CD4-positive, alpha-beta T cell treated with Interleukin-6 for 4 hours (primary cell): ENCODE measurements at places on chromosomes 16 and 17.

DNA sequence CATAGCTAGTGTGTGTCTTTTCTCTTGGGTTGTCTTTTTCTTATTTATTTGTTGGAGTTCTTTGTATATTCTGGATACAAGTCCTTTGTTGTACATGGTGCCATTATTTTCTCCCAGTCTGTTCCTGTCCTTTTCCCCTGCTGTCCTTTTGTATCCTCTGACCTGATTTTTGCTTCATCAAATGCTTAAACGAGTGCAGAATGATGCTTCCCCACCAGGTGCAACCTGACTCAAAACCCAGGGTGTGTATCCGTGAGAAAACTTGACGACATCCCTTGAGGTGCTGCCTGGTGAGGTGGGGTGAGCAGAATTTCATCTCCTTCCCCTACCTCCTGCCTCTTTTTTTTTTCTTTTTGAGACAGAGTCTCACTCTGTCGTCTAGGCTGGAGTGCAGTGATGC is 88.6 kb downstream of the NTN1 start:
- DNase-seq: no peak

DNA sequence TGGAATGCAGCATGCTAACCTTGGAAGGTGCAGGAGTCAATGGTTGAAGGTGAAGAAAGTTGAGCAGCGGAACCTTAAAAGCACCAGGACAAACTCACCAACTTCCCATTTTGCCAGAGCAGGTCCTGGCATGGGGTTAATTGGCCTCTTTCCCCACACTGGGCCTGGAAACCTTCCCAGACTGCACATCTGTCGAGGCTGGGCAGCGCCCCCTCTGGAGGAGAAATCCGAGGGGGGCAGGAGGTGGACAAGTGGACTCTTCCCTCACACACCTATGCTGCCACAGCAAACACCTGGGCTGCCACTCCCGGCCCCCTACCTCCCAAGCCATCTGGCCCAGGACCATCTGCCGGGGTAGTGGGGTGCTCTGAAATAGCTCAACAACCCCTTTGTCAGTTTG is 232.4 kb downstream of the CBLN1 start:
- no peak for DNase-seq

GRCh38 chr17:29807520-29808361 is 122.3 kb downstream of the SSH2 start:
- peak; percentile 80 for DNase-seq

DNA sequence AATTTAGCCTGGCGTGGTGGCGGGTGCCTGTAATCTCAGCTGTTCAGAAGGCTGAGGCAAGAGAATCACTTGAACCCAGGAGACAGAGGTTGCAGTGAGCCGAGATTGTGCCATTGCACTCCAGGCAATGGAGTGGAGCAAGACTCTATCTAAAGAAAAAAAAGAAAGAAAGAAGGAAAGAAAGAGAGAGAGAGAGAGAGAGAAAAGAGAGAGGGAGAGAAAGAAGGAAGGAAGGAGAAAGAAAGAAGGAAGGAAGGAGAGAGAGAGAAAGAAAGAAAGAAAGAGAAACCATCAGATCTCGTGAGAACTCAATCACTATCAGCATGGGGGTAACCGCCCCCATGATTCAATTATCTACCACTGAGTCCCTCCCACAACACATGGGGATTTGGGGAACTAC is 289.6 kb downstream of the IRX3 start:
- no peak for DNase-seq

GRCh38 chr16:1429012-1429411 is 1.9 kb upstream of the PERCC1 start:
- DNase-seq: no peak

DNA sequence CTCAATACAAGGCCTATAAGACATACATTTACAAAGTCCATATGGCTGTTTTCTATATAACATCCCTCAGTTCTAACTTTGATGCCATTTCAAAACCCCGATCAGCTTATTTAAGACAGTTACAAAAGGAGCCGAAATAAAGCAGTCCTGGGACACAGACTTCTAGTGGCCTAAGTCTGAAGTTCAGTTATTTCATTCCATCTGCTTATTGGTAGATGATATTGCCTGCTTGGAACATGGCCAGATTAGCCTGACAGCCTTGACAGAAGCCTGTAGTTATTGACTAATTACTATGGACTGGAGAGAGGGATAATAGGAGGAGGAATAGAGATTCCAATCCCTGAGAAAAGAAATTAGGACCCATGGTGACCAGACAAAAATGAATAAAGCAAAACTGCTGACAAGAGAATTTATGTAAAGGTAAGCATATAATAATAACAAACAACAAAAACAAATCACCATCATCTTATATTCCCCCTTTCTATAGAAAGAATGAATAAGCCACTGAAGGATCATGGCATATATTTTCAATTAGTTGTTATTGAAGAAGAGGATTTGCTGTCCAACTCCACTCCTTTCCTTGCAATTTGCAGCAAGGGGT is 206.3 kb upstream of the TOM1L1 start:
- no peak for DNase-seq

- no peak for DNase-seq
Measured at GRCh38 chr17:72730077-72730476, 362.4 kb downstream of the SLC39A11 start.

GRCh38 chr16:7336742-7337141 is 4.1 kb downstream of the RBFOX1 start:
- DNase-seq: no peak

- DNase-seq: no peak
Measured at GRCh38 chr16:75252946-75253911, 1.8 kb upstream of the BCAR1 start.

- DNase-seq: no peak
Measured at GRCh38 chr17:50070908-50071680, 15.2 kb downstream of the ITGA3 start.

DNA sequence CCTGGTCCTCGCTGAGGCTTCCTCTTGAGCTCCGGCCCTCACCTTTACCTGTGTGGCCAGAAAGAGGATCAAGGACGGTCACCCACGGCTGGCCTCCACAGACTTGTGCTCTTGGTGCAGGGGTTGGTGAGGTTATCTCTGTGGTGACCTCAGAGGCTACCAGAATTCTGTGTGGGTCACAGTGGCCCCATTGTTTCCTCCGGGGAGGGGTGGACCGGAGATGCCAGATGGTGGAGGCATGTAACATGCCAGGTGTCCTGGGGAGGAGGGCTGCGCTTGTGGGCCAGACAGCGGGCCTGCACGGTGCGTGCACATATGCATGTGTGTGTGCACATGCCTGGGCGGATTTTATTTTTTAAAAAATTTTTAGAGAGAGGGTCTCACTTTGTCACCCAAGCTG is 6.3 kb downstream of the SGCA start:
- DNase-seq: no peak

GRCh38 chr16:82329504-82330192 is 159.6 kb upstream of the MPHOSPH6 start:
- DNase-seq: no peak

- peak; percentile 76 for DNase-seq
Measured at GRCh38 chr17:41678907-41679739, 9.6 kb upstream of the EIF1 start.

GRCh38 chr17:16272111-16272840 is 55.3 kb downstream of the PIGL start:
- no peak for DNase-seq

- DNase-seq: no peak
Measured at GRCh38 chr16:56109994-56110393, 81.3 kb upstream of the GNAO1 start.

DNA sequence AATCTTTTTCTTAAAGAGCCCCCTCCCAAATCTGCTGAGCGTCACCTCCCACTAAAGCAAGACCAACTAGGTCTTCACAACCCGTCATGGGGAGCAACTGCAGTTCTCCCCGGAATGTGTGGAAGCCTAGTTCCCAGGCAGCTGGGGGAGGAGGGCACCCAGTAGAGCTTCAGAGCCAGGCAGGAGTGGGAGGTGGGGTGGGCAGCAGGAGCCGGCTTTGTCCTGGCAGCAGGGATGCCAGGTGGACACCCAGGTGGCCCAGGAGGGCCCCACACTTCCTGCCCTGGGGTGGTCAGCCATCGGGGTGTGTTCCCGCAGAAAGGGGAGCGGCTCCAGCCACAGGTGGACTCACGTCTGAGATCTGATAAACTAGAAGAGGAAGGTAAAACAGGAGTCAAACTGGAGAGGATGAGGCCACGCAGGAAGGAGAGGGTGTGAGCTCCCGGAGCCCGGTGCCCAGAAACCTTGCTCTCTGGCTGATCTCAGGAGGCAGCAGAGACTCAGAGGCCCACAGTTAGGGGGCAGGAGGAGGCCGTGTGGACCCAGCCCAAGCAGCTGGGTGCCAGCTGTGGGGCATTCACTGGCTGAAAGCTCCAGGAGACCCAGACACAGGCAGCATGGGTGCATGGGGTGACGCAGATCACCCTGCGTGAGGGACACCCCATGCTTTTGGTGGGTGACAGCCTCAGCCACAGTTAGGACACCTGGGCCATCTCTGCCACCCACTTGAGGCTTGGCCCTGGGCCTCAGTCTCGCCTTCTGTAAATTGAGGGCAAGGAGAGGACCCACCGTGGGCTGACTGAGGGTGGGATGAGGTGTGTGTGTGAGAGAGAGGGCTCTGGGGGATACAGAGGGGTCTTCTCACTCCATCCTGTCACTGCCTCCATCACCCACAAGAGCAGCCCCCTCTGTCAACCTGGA is 260.8 kb upstream of the TNRC6C start:
- no peak for DNase-seq

- DNase-seq: no peak
Measured at GRCh38 chr16:77833921-77834634, 45.7 kb downstream of the VAT1L start.

- peak; percentile 51 for DNase-seq
Measured at GRCh38 chr17:43660816-43661493, 767 bp downstream of the MEOX1 start.

DNA sequence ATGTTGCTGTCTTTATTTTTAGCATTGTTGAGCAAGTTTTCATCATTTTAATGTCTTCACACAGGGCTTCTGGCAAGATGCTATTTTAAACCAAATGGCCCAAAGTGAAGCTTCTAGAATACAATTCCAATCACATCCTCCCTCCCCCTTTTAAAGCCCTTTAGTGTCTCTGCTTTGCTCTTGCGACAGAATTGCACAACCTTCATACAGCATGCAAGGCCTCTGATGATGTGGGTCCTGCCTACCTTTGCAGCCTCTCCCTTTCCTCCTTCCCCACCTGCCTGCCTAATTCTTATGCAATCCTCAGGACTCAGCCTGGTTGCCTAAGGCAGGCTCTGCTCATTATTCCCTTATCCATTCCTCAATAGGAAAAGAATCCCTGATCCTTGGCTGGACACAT is 381.7 kb downstream of the SLC39A11 start:
- DNase-seq: no peak

DNA sequence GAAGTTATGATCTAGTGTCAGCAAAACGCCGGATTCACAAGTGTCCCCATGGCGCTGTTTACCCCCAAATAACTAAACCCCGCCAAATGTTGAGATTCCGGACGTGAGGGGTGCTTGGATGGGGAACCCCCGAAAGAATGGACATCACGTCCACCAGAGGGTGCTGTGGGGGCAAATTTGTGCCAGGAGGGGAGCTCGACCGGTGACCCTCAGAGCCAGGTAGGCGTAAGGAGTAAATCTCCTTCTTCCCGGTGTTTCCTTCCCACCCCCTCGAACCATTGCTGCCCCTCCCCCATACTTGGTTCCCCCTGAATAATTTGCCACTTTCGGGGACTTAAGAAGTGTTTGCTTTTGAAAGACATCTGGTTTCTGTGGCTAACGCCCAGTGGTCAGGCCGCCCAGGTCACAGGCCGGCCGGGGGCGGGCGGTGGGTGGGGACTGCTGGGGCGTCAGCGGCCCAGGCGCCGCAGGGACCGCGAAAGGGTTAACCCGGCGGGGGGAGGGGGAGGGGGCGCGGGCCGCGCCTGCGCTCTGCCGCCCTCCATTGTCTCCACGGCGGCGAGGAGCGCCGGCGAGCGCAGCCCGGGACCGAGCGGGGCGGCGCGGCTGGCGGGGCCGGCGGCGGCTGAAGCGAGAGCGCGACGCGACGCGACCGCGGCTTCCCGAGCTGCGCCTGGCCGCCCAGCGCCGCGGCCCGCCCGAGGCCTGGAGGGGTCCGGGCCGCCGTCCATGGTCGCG is at the start of gene ZNRF1:
TSS of gene ZNRF1 (plus strand) at position 544 of the 738 bp plus-strand sequence. CDS start 648 bp downstream, outside the sequence.
- peak; percentile 87 for DNase-seq

GRCh38 chr17:76530095-76530723 is 7.3 kb downstream of the CYGB start:
- DNase-seq: no peak

GRCh38 chr17:82240506-82241182 is 11.8 kb downstream of the SLC16A3 start:
- DNase-seq: no peak

DNA sequence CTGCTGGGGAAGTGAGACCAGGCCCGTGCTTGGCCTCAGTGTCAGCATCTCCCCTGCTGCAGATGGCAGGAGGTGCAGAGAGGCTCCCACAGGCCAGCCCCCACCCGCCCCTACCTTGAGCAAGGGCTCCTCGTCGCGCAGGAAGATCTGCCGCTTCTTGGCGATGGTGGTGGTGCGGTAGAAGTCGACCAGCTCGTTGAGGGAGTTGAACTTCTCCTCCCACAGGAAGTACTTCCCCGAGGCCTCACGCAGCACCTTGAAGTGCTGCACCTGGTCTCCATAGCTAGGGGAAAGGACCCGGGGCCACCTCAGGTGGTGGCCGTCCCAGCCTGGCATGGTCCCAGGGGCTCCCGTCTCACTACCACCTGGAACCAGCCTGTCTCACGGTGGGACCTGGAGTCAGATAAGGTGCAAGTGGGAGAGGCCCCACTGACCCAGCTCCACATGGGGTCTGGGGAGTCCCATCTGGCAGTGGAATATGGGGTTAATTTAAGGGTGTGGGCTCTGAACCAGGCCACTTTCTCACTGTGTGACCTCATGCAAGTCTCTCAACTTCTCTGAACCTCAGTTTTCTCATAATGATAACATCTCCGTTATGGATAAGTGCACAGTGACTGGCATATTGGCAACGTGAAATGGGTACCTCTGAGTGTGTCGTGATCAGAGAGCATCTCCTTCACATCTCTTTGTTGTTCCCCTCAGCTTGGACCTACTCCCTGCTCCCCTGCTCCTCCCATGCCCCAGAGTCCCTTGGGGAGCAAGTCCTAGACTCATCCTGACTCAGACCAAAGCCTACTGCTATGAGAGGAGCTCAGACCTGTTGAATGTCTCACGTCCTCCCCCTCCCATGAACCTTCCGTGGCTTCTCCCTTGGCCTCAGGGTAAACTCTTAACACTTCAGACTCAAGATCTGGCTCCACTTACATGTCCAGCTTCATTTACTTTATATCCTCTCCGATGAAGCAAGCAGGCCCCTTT is 19.8 kb upstream of the FAM83G start:
- DNase-seq: peak; percentile 46

- no peak for DNase-seq
Measured at GRCh38 chr17:11418342-11418741, 177.3 kb downstream of the SHISA6 start.

GRCh38 chr17:58706351-58707140 is 14.1 kb downstream of the RAD51C start:
- no peak for DNase-seq

DNA sequence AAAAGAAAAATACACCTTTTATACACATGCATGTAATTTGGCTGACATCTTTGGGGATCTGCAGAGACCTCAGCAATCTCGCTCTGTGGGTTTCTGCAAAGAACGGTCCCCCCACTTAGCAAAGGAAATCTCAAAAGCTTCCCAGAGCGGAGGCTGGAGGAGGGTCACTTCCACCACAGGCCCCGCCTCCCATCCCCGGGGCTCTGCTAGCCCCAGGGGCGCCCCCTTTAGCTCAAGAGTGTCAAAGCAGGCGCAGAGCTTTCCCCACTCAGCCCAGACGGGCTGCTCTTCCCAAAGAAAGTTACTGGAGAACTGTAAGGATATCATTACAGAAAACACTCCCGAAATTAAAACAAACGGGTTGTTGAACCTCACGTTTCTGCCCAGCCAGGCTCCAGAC is 11.4 kb downstream of the SLC13A5 start:
- DNase-seq: peak; percentile 56
